ENCODE measurements at places on chromosomes 1 and 21.

DNA sequence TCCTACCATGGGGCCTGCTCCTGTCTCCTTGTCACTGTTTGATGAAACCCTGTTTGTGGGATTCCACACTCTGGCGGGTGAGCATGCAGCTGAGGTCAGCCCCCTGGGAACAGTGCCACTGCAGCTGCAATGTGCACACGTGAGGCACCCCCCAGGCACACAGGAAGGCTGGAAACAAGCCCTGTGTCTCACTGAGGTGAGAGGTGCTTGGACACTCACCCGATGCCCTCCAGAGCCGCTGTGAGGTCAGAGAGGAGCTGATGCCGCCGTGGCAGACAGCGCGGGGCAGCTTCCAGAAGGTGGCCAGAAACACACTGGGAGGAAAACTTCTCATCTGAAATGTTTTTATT lies 49.7 kb downstream of the SLX9 start:
- no peak for DNase-seq
- no peak overlapping the region for H3K4me3 ChIP-seq
- H3K27me3 ChIP-seq: no peaks in the 10 kb centered on the region
- no peaks in the 10 kb centered on the region for H3K4me1 ChIP-seq
- no peak overlapping the region for H3K27ac ChIP-seq

GRCh38 chr1:230136453-230137336 lies 69.7 kb downstream of the GALNT2 start:
- DNase-seq: no peak
- no peak overlapping the region for H3K4me3 ChIP-seq
- no peak overlapping the region for H3K27ac ChIP-seq
- H3K4me1 ChIP-seq: peaks cover 53% of the 10 kb centered on the region

GRCh38 chr1:18922319-18922726 lies 20.0 kb upstream of the ALDH4A1 start:
- peaks cover 47% of the 10 kb centered on the region for H3K36me3 ChIP-seq
- no peak for DNase-seq
- no peaks in the 10 kb centered on the region for H3K27me3 ChIP-seq
- H3K4me1 ChIP-seq: peaks cover 48% of the 10 kb centered on the region
- no peak overlapping the region for H3K4me3 ChIP-seq

DNA sequence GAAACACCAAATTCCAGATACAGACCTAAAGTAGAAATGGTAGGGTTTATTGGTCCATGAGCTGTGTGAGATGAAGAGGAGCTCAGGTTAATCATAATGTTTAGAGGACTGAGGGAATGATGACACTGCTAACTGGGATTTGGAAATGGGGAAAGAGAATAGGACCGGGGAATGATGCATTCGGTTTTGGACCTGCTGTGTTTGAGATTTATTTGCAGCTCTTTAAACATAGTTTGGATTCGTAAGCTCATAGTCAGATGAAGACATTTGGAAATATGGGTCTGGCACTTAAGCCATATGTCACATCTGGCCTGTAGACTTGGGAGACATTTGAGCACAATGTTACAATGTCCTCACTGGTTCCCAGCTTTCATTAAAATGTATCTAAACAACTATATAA lies 127.9 kb upstream of the DUSP10 start:
- H3K36me3 ChIP-seq: no peaks in the 10 kb centered on the region
- no peaks in the 10 kb centered on the region for H3K4me1 ChIP-seq
- H3K4me3 ChIP-seq: no peak overlapping the region
- H3K27me3 ChIP-seq: no peaks in the 10 kb centered on the region

GRCh38 chr1:22799971-22800370 lies 89.3 kb downstream of the EPHB2 start:
- H3K4me1 ChIP-seq: no peaks in the 10 kb centered on the region
- no peak overlapping the region for H3K27ac ChIP-seq
- no peak for DNase-seq
- H3K27me3 ChIP-seq: peaks cover 6% of the 10 kb centered on the region
- H3K36me3 ChIP-seq: no peaks in the 10 kb centered on the region
- H3K4me3 ChIP-seq: no peak overlapping the region

DNA sequence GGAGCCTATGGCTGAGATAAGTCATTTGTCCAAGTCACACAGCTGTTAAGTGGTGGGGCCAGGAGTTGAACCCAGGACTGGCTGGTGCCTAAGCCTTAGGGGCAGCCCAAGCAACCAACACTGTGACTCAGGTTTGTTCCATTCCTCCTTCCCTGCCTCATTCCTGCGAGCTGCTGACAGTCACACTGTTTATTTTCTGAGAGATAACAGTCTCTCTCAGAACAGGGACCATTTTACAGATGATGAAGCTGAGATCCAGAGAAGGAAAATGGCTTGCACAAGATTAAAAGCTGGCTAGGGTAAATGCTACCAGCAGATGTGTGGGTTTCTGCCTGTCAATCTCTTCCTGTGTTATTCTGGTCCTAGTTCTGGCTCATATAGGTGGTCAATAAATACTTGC lies 24.3 kb upstream of the TCEA3 start:
- H3K36me3 ChIP-seq: no peaks in the 10 kb centered on the region
- peaks cover 13% of the 10 kb centered on the region for H3K4me1 ChIP-seq
- H3K27ac ChIP-seq: no peak overlapping the region
- no peaks in the 10 kb centered on the region for H3K27me3 ChIP-seq
- no peak for DNase-seq

GRCh38 chr1:31510853-31511789 lies 65.2 kb upstream of the TINAGL1 start:
- H3K4me1 ChIP-seq: peaks cover 6% of the 10 kb centered on the region
- H3K27me3 ChIP-seq: peaks cover 6% of the 10 kb centered on the region
- no peak overlapping the region for H3K4me3 ChIP-seq
- H3K27ac ChIP-seq: no peak overlapping the region
- DNase-seq: no peak

DNA sequence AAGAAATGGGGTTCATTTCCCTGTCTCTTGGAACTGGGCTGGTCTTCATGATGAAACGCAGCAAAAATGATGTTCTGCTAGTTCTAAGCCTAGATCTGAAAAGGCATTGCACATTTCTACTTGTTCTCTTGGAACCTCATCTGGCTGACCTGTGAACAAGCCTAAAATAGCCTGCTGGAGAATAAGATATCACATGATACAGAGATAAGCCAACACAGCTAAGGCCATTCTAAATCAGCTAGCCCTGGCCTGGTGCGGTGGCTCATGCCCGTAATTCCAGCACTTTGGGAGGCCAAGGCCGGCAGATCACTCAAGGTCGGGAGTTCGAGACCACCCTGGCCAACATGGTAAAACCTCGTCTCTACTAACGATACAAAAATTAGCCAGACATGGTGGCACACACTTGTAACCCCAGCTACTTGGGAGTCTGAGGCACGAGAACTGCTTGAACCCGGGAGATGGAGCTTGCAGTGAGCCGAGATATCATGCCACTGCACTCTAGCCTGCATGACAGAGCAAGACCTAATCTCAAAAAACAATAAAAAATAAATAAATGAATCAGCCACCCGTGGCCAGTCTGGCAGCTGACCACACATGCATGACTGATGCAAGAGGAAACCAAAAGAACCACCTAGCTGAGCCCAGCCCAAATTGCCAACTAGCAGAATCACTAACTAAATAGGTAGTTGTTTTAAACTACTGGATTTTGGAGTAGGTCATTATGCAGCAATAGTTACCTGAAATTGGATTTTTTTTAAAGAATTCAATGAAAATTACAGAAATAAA lies 18.0 kb downstream of the CD244 start:
- H3K27ac ChIP-seq: no peak overlapping the region
- peaks cover 11% of the 10 kb centered on the region for H3K4me1 ChIP-seq
- no peaks in the 10 kb centered on the region for H3K27me3 ChIP-seq
- no peak for DNase-seq
- H3K4me3 ChIP-seq: no peak overlapping the region

GRCh38 chr1:21297975-21298374 lies 7.7 kb upstream of the ECE1 start:
- H3K4me1 ChIP-seq: peaks cover 87% of the 10 kb centered on the region
- H3K36me3 ChIP-seq: peaks cover 45% of the 10 kb centered on the region

GRCh38 chr1:72003092-72003491 lies 279.2 kb downstream of the NEGR1 start:
- H3K4me1 ChIP-seq: no peaks in the 10 kb centered on the region
- H3K4me3 ChIP-seq: no peak overlapping the region
- DNase-seq: no peak
- no peak overlapping the region for H3K27ac ChIP-seq
- H3K36me3 ChIP-seq: no peaks in the 10 kb centered on the region

- H3K36me3 ChIP-seq: no peaks in the 10 kb centered on the region
- no peak overlapping the region for H3K4me3 ChIP-seq
- H3K27me3 ChIP-seq: peaks cover 15% of the 10 kb centered on the region
- DNase-seq: no peak
- H3K4me1 ChIP-seq: no peaks in the 10 kb centered on the region
Observed at GRCh38 chr1:55585402-55585792, 370.2 kb upstream of the USP24 start.

DNA sequence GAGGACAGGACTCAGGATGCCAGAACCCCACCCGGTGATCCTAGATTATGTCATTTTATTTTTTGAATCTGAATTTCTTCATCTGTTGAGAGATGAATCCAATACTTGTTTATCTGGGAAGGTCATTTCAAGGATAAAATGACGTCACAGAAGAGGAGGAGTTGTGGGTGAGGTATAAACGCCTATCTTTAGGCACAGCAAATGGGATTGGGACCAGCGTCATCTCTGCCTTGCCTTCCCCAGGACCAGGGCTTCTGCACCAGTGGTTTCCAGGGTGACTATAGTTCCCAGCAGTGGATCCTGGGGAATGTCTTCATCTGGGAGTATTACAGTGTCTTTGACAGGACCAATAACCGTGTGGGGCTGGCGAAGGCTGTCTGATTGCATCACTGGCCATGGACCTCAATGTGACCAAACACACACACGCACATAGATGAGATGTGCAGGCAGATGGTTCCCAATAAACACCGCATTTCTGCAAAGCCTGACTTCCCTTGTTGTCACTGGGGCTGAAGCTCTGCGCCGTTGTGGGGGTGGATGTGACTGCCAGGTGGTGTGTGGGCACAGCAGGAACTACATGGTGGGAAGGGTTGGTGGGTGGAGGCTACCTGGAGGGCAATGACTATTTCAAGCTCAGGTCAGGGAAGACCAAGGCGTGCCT lies 28.1 kb downstream of the KCNA10 start:
- no peaks in the 10 kb centered on the region for H3K27me3 ChIP-seq
- no peaks in the 10 kb centered on the region for H3K4me1 ChIP-seq
- no peak overlapping the region for H3K27ac ChIP-seq
- no peak for DNase-seq
- no peak overlapping the region for H3K4me3 ChIP-seq
- no peaks in the 10 kb centered on the region for H3K36me3 ChIP-seq

GRCh38 chr1:100622506-100622905 lies 84.6 kb downstream of the GPR88 start:
- DNase-seq: no peak
- H3K4me3 ChIP-seq: no peak overlapping the region
- H3K36me3 ChIP-seq: no peaks in the 10 kb centered on the region
- H3K27me3 ChIP-seq: no peaks in the 10 kb centered on the region
- peaks cover 21% of the 10 kb centered on the region for H3K4me1 ChIP-seq

DNA sequence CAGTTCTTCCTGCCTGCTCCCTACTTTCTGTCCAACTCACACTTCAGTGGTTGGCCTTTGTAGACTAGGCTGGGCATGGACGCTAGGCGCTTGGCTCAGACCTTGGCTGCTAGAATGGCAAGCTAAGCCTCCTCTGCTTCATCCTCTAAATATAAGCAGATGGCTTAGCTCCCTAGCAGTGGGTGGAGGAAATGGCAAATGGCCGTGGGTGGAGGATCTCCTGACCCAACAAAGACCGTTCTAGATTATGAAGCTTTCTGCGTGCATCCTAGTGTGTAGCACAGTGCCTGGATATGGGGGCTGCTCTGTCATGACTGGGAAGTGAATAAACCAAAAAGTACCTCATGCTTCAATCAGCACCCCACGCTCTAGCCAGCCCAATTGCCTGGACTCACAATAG lies 10.4 kb upstream of the ETV3L start:
- H3K4me1 ChIP-seq: peaks cover 7% of the 10 kb centered on the region
- peaks cover 39% of the 10 kb centered on the region for H3K27me3 ChIP-seq
- H3K4me3 ChIP-seq: no peak overlapping the region
- no peak for DNase-seq
- no peaks in the 10 kb centered on the region for H3K36me3 ChIP-seq

GRCh38 chr1:28046716-28047115 lies 41.7 kb downstream of the EYA3 start:
- H3K4me3 ChIP-seq: no peak overlapping the region
- H3K36me3 ChIP-seq: peaks cover 64% of the 10 kb centered on the region
- no peaks in the 10 kb centered on the region for H3K27me3 ChIP-seq
- no peak for DNase-seq
- H3K4me1 ChIP-seq: peaks cover 10% of the 10 kb centered on the region

- no peak overlapping the region for H3K4me3 ChIP-seq
- no peak for DNase-seq
- peaks cover 31% of the 10 kb centered on the region for H3K4me1 ChIP-seq
- no peak overlapping the region for H3K27ac ChIP-seq
- peaks cover 3% of the 10 kb centered on the region for H3K36me3 ChIP-seq
Observed at GRCh38 chr1:179166663-179167417, 62.6 kb downstream of the ABL2 start.

DNA sequence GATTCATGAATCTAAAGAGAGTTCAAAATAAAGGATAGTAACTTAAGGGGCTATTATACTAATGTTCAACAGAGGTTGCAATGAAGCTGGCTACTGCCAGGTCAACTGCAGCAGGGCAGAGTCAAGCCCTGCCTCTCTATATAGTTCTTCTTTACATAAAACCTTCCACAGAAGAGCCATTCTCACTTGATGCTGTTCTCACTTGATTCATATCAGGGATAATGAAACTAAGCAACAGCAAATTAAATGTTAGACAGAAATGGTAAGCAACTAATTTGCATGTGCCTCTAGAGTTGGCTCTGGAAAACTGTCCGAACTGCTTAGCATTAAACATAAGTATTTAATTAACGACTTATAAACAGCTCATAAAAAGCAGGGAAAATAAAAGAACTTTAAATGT lies 17.4 kb downstream of the CCSAP start:
- no peak for DNase-seq
- H3K27me3 ChIP-seq: no peaks in the 10 kb centered on the region
- peaks cover 62% of the 10 kb centered on the region for H3K36me3 ChIP-seq
- peaks cover 33% of the 10 kb centered on the region for H3K4me1 ChIP-seq
- H3K4me3 ChIP-seq: peak overlapping the region; percentile 3

DNA sequence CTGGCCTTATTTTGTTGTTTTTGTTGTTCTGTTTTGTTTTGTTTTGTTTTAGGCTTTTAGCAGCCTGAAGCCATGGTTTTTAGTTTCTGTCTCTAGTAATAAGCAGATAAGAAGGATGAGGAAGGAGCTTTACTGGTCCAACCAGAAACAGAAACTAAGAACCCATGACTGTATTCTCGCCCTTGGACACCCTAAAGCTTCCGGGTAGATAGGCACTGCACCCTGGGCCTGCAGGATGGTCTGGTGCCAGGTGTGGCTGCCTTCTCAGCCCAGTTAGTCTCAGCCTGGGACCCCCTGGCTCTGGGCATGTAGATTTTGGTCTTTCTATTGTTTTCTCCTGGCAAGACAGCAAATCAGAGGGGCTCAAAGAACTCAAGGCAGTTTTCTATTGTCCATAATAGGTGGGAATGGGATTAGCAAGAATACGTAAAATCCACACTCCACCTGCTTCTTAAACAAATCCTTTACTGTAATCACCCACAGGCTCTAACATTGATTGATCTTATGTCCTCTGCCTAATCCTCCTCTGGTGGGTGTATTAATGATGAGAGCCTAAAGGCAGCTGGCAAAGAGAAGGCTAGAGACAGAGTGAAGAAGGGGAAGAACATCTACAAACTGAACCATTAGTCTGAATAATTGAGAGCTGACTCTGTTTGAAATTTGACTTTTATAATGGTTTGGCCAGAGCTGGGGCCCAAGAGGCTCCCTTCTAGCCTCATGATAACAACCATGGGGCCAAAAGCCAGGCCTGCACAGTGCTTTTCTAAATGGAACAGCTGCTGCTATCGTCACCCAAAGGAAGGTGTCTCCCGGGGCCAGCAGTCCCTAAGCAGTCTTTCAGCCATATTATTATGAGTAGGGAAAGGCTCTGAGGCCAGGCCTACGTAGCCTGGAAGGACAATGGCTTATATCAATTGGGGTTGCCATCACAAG lies 106.8 kb upstream of the ATP1A1 start:
- no peak overlapping the region for H3K4me3 ChIP-seq
- H3K27ac ChIP-seq: no peak overlapping the region
- no peak for DNase-seq
- H3K4me1 ChIP-seq: peaks cover 27% of the 10 kb centered on the region

Data from activated T-cell treated with anti-CD3 and anti-CD28 coated beads, Interleukin-2, amount 50 U/mL, for 24 hours (primary cell).